ENCODE measurements at places on chromosomes 2 and 18.

DNA sequence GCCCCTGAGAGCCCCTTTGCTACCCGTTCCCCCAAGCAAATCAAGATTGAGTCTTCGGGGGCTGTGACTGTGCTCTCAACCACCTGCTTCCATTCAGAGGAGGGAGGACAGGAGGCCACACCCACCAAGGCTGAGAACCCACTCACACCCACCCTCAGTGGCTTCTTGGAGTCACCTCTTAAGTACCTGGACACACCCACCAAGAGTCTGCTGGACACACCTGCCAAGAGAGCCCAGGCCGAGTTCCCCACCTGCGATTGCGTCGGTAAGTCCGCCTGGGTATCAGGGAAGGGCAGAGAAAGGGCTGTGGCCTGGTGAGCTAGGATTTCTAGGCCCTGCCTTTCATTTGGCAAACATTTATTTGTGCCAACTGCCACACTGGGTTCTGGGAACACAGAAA lies 63.4 kb downstream of the TET3 start:
- DNase-seq = no peak

DNA sequence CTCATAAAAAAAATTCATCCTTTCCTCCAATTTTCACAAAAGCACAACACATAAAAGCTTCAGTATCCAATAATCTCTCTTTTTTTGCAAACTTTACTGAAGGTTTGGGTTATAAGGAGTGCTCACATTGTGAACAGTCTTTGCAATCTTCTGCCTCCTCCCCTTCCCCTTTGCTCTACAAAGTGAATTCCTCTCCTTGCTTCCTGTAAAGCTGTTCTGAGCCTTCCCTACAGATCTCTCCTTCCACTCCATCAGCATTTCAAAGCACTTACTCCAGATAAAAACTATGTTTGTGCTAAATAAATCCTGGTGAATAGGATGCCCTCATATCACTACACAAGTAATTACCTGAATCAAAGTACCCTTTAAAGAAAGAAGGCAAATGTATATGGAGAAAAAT lies 4.6 kb upstream of the PDK1 start:
- DNase-seq = no peak

- peak; percentile 67 for DNase-seq
Measured at GRCh38 chr18:12393998-12394397, 13.7 kb upstream of the PRELID3A start.

GRCh38 chr2:4765787-4766530 lies 926.2 kb upstream of the SOX11 start:
- no peak for DNase-seq

DNA sequence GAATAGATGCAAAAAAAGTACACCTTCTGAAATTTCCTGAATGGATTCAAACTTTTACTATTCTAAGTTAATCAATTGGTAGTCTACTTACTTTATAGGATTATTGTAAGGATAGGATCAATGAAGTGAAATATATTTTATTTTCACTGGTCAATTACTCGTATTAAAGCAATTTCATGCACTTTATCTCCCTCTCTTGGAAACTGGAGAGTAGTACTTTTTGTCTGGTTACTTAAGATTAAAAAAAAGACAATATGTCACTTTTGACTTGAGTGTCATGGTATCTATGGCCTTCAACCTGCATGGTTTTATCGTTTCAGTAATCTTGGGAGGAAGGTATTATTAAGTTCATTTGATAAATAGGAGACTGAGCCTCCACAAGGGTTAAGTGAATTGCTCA lies 1.0 kb upstream of the KYNU start:
- no peak for DNase-seq

- DNase-seq = no peak
Measured at GRCh38 chr2:152466980-152467676, 132.2 kb downstream of the FMNL2 start.

Data from DMS53 (cell line).